ENCODE measurements at places on chromosomes 2 and 18. TPM values are rescaled to one million over a fixed set of nuclear protein-coding genes. Genes with fewer than 3 reads are reported as not detected.

- DNase-seq, result no peak
These were observed 31.3 kb downstream of the HS1BP3 start for GRCh38 chr2:20619624-20620024.

The ALK gene
- not detected for total RNA-seq

The EPB41L3 gene
- not detected for total RNA-seq

DNA sequence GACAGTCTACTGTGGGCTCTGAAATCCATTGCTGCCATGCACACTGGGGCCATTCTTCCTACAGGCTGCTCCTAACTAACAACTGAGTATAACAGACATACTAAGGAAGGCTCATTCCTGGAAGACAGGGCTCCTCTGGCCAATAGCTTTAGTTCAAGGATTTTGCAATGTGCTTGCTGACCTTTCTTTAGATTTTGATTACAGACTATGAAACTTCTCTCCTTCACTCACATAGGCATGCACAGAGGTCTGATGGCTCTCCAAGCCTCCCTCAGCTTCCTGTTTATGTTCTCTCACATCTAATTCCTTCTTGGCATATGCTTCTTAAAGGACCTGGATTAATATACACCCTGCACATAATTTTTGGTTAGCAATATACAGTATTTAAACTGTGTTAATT, 34.4 kb upstream of the ROCK1 start:
- no peak for DNase-seq

The COLEC11 gene
- total RNA-seq, result 0.23 TPM

The KLHL29 gene
- total RNA-seq, result 0.09 TPM

All from activated CD8-positive, alpha-beta memory T cell treated with anti-CD3 and anti-CD28 coated beads, Interleukin-2, amount 10 ng/mL, durations not matched to agents 7 days and 5 days (primary cell).